Stimulated activated CD4-positive, alpha-beta T cell treated with anti-CD3 and anti-CD28 coated beads, Interleukin-12 subunit alpha, Interleukin-12 subunit beta, amount 100 ng/mL, for 4 hours (primary cell): ENCODE measurements at places on chromosomes 11 and 22.

DNA sequence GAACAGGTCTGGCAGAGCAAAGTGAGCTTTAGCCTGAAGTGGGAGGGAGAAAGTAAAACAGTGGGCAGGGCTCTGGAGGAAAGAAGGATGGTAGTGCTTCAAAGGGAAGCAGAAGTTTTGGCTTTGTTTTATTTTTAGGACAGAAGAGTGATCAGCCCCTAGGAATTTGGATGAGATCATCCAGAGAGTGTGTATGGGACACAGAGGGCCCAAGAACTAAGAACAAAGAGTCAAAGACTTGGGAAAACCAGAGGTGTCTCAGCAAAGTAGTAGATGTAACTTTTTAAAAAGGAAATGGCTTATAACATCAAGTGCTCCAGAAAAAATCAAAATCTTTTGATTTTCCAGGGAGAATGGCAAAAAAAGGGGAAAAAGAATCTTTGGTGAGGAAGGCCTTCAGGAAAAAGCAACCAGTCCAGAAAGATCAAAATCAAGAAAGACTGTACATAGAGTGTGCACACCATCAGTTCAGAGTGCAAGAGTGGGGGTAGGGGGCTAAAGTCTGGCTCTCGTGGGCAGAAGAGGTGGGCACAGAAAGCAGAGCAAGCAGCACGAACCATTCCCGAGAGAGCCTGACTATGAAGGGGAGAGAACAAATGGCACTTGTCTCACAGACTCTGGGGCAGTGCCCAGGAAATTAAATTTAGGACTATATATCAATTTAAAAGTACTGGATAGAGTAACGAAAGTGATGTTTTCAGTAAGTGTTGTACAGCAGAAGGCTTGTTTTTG is 30.0 kb downstream of the MAPK1 start:
- no peak for DNase-seq

- DNase-seq = no peak
Measured at GRCh38 chr11:30357872-30358271, 35.0 kb downstream of the ARL14EP start.

DNA sequence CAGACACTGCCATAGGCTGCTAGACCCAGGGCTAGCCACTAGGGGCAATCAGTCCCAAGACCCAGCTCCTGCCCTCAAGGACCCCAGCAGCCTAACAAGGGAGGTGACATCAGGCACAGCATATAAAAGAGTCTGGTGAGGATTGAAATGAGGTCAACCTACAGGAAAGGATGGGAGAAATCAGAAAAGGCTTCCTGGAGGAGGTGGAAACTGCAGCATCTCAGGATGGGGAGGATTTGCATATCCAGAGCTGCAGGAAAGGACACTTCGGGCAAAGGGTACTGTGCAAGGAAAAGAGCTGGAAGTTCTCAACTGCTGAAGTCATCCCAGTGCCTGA is 2.9 kb upstream of the ARFGAP2 start:
- DNase-seq = peak; percentile 40

- DNase-seq = no peak
Measured at GRCh38 chr11:29171360-29171950, 845.4 kb downstream of the KCNA4 start.

DNA sequence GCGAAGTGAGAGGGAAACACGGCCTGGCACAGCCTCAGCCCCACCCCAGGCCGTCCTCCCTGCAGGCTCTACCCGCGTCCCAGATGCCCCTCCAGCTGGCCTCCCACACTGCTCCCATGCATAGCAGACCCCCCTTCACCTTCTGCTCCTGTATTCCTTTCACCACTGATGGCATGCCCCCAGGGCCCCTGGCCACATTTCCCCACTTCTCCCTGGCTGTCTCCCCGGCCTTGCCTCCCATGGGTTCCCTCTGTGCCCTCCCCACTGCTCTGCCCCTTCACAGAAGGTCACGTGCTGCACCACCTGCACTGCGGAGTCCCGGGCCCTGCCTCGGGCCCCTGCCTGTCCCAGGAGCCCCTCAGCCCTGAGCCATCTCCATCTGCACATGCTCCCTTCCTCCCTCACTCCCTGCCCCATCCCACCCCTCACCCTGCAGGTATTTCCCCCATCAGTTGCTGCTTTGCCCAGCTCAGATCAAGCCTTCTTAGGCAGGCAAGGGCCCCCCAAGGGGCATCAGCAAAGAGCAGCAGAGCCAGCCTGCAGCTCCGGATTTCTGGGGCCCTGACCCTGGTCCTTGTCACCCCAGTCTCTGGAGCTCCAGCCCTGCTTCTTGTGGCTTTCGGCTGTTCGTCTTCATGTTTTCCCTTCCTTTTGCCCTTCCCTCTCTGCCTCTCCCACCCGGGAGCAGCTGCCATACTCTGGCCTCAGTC is 46.4 kb downstream of the GAB4 start:
- no peak for DNase-seq

- no peak for DNase-seq
Measured at GRCh38 chr22:47943729-47944700, 1181.6 kb downstream of the TBC1D22A start.

DNA sequence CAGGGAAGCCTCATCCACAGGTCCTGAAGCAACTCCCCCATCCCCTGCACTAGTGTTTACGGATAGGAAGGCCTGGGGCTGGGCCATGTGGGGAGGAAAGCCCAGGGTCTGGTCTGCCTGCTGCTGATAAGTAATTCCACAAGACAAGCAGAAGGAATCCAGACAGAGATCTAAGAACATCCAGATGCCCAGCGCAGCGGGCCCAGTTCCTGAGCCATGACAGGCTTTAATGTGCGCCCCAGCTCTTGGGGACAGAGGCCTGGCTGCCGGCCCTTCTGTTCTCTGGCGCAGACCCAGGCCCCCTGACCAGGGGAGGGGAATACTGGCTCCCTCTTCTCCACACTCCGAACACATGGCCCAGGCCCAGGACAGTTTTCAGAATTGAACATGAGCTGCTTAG is 28.8 kb upstream of the ETS1 start:
- DNase-seq = no peak

DNA sequence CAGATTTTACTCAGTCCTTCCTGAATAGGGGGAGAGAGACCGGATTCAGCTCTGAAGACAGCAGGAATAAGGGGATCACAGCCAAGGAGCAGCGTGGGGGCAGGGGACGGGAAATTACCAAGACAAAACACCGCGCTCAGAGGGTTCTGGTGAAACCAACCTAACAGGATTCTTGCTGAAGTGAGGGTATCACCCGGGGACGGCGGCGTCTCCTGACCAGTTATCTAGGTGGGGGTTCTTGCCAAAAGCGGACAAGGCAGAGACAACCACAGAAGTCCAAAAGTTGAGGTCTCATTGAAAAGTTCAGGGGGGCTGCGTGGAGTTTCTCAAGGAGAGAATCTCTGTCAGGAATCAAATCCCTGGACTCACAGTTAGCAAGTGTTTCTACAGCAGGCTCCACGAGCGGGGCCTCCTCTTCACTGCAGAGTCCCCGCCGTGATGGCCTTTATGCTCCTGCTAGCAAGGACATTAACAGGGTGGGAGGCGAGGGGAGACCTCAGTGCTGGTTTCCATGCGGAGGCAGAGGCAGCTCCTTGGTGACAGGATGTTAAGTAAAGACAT is 291.0 kb downstream of the BRD1 start:
- no peak for DNase-seq

DNA sequence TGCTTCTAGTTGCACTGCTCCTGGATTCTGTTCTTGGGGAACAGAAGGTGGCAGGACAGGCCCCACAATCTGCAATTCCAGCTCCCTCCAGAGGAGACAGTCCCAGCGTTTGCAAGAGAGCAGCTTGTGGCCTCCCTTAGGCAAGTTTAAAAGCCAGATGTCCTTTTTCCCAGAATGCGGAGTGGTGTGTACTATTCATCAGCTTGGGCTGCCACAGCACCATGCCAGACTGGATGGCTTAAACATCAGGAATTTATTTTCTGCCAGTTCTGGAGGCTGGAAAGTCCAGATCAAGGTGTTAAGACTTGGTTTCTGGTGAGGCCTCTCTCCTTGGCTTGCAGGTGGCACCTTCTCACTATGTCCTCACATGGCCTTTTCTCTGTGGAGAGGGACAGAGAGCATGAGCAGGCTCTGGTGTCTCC is 11.7 kb downstream of the MIAT start:
- DNase-seq = no peak

- DNase-seq = no peak
Measured at GRCh38 chr11:8757047-8757446, 74.5 kb downstream of the RPL27A start.

DNA sequence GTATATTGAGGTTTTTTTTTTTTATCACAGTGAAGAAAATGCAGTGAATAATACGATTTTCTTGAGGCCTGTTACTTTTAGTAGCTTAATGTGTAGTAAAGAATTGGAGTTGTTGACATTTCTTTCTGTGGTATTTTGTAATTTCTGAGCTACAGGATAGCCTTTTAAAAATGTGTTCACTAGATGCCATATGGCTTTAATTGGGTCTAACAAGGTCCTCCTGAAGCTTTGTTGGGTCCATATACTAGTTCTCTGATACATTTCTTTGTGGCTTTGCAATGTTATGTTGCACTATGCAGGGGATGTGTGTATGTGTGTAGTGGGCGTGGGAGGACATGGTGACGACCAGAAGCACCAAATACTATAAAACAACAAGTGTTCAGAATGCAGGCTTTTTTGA is 25.1 kb downstream of the FBXO7 start:
- DNase-seq = no peak

GRCh38 chr11:67468759-67469507 is at the start of gene TMEM134:
Gene TMEM134, minus strand, starts transcription at chr11:67469251. Its CDS starts 59 bp downstream, at chr11:67469192.
- DNase-seq = peak; percentile 95

DNA sequence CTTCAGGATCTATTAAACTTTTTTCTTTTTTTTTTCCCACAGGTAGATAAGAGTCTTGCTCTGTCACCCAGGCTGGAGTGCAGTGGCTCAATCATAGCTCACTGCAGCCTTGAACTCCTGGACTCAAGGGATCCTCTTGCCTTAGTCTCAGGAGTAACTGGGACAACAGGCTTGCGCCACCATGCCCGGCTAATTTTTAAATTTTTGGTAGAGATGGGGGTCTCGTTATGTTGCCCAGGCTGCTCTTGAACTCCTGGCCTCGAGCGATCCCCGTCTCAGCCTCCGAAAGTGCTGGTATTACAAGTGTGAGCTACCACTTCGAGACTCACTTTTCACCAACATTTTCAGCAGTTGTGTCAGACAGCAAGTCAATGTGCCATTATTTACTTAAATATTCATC is 962 bp downstream of the SIRT3 start:
- no peak for DNase-seq

- no peak for DNase-seq
Measured at GRCh38 chr11:96279018-96279895, 63.7 kb downstream of the MAML2 start.

DNA sequence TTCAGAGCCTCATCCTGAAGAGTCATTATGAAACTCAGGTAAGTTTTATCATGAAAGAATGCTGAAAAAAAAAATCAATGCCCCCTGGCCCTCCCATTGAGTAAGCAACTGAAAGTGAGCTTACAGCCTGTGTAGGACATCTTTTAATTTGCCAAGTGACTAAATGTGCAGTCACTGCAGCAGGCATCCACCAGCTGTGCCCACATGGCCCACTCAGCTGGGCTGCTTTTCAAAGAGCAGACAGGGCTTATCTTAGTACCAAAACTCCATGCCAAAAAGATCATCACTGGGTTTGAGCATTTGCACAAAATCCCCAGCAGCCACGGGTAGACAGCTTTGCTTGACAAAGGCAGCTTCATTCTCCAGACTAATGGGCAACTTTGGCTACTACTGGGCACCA is 709.7 kb downstream of the NTM start:
- no peak for DNase-seq

DNA sequence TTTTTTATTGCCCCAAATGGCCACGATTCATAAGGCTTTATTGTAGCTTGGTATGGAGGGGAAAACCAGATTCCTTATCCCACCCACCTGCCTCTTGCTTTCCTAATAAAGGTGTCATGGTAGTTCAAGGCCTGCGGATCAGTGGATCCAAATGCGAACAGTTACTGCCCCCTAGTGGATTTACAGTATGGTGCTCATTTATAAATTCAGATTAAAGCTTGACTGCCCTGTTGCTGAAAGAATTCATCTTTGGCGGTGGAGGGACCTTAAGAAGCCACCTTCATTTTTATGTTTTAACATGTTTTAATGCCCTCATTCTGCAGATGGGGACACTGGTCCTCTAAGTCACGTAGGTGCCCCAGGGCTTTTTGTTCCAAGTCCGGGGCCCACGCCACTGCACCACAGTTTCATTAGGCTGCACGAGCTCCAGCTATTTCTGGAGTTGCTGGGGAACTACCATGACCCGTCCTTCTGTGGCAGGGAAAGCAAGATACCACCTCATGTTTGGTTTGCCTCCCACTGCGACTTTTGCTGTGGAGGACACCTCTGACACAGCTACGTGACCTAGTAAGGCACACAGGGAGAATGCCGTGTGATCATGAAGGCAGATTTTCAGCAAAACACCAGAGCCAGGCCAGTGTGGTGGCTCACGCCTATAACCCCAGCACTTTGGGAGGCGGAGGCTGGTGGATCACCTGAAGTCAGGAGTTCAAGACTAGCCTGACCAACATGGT is 15.6 kb upstream of the INCENP start:
- DNase-seq = no peak

- DNase-seq = no peak
Measured at GRCh38 chr11:58999291-58999680, 60.0 kb downstream of the GLYATL1 start.

- peak; percentile 28 for DNase-seq
Measured at GRCh38 chr11:120985718-120986569, 38.0 kb upstream of the TBCEL start.

- no peak for DNase-seq
Measured at GRCh38 chr22:50115693-50116092, 25.9 kb downstream of the MOV10L1 start.

DNA sequence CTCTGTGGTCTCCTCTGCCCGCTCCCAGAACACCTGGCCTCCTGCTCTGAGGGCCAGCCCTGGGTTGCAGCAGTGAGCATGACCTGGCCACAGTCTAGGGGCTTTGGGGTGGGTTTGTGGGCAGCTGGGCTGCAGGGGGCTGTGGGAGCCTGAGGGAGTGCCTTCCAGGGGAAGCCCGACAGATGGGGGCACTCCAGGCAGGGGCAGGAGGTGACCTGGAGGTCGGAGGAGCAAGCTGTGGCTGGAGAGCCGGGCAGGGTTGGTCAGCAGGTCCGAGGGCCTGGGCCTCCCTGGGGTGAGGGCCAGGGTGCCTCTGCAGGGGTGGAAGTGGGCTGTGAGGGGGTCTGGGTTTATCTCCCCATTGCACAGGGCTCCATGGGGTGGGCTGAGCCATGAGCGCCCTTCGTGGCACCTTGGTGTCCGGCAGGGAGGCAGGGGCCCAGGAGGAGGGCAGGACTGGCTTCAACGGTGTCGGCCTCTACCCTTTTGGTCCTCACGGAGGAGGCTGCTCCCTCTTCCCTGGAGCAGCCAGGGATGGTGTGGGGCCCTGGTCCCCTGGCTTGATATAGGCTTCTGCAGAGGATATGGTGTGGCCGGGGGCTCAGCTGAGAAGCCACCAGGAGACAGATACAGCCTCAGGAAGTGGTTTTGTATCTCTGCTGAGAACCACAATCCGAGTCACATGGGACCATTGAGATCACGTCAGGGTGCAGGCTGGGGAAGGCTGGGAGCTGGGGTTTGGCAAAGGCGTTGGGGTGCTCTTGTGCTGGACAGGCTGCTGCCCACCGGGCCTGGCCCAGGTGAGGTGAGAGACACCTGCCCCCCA is 22.3 kb downstream of the KCNQ1 start:
- no peak for DNase-seq
